Astrocyte of the spinal cord (primary cell): ENCODE measurements at places on chromosomes 13 and 19.

- no peak for DNase-seq
Measured at GRCh38 chr19:32471095-32471494, 65.5 kb downstream of the DPY19L3 start.

DNA sequence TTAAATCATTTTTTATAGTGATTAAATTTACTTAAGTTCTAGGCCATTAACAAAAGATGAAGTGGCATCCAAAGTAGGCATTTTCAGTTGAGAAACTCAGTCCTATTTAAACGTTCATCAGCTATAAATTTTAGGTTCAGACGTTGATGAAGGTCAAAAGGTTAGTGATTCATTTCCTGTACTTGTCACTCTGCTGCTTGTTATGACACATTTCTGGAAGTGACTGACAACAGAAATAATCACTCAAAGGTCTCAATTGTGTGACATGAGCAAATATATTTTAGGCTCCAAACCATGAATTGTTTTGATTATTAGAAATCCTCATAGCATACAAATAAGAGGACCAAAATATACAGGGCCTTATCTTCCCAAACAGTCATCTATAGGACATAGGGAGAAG lies 10.3 kb upstream of the EDNRB start:
- no peak for DNase-seq

- no peak for DNase-seq
Measured at GRCh38 chr13:59885076-59885475, 278.7 kb downstream of the DIAPH3 start.

- peak; percentile 52 for DNase-seq
Measured at GRCh38 chr13:81184556-81185265, 843.8 kb upstream of the SPRY2 start.

- DNase-seq = no peak
Measured at GRCh38 chr13:32548837-32549236, 10.2 kb upstream of the N4BP2L2 start.

DNA sequence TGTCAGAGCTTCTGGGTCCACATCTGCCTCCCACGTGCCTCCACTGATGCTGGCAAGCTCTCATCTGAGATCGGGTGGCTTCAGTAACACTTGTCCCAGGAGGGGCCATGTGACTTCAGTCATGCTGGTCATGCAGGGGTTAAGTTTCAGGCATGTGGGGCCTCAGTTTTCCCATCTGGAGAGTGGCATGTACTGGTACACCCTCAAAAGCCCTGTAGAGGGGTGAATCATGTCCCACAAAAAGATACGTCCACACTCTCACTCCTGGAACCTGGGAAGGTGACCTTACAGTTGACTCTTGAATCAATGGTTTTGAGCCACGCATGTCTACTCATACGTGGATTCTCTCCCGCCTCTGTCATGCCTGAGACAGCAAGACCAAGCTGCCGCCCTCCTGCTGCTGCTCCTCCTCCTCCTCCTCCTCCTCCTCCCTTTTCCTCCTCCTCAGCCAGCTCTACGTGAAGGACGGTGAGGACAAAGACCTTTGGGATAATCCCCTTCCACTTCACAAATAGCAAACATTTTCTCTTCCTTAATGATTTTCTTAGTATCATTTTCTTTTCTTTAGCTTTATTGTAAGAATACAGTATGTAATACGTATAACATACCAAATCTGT lies 53.7 kb downstream of the COMP start:
- DNase-seq = no peak

DNA sequence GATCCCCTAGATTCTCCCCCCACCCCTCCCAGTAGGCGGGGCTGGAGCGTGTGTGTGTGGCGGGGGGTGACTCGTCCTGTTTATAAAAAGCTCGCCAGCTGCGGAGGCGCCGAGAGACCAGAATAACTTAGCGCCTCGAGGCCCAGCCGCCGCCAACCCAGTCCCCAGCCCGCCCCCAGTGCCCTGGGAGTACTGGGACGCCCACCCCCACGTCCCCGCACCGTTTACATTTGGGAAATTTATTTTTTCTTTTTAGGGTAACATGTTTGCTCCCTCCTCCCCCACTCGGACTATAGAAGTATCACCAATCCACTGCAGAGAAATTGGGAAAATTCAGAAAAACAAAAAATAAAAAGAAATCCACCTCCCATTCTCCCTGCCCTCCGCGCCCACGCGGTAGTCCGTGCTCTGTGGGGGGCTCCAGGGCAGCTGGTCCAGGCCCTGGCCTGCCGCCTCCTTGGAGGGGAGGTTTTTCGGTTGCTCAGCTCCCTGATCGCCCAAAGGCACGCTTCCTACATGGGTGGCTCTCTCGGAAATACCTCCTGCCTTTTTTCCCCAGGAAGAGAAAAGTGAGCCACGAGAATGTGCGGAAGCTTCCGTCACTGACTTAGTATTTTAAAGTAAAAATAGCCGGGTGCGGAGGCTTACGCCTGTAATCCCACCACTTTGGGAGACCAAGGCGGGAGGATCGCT lies 1.5 kb upstream of the RAB3A start:
- DNase-seq = peak; percentile 74

DNA sequence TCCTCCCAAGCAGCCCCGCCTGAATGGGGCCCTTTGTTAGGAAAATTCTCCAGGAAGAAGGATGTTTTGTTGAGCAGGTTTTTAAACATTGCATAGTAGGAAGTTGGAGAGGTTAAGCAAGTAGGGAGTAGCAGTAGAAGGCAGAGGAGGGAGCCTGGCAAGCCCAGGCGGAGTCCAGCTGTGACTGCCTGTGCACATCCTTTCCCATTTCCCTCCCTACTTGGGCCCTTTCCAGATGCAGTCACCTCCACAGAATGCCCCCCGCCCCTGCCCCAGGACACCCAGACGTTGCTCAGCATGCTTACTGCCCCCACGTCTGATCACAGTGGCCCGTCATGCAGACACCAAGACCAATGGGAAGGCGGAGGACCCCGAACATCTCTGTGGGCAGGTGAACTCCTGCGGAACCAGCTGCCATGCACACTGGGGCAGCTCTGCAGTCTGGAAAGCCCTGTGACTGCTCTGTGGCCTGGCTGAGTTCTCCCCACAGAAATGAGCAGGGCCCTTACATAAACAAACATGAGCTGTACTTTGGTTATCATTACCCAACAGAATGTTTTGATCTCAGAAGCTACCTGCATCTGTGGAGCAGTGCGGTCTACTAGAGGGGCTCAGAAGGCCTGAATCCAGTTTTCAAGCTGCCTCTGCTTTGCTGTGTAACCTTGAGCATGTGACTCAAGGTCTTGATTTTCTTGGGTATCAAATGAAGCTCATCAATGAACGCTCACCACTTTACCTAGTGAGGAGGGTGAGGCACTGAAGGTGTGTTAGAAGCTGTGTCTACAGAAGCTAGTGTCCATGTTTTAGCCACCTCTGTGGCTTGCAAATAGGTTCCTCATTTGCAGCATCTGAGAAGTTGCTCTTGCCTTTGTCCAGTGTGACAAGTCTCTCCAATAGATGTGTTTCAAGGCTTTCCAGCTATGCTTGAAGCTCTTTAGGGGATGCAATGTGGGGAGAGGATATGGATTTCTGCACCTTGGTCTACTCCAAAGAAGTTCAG lies 84.2 kb downstream of the TNFRSF19 start:
- DNase-seq = peak; percentile 69

GRCh38 chr19:34639491-34640085 lies 37.4 kb downstream of the SCGB2B2 start:
- DNase-seq = peak; percentile 32

DNA sequence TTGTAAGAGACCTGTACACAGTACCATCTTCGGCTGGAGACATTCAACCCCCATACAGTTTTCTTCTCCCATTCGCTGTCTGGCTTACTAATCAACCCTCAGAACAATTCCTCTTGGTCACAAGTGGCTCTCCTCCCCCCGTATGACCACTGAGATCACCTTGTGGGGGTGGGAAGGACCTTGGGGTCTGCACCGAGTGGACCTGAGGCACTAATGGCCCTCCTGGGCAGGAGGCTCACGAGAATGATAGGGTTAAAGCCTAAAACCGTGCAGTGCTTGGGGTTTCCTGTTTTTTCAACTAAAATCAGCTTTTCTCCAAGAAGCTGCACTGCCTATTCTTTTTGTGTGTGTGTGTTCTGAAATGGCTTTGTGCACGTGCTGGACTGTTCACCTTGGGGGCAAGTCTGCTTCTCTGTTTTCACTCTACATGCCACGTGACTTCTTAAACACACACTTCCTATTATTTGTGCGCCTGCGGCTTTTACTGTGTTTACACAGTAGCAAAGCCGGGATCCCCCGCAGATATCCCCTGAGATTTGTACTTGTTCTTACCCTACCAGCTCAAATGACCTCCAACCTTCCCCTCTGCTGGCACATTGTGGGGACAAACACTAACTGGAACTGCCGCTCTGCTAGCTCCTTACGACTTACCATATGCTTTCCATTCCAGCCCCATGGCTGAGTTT lies 12.3 kb downstream of the RBM26 start:
- DNase-seq = no peak

DNA sequence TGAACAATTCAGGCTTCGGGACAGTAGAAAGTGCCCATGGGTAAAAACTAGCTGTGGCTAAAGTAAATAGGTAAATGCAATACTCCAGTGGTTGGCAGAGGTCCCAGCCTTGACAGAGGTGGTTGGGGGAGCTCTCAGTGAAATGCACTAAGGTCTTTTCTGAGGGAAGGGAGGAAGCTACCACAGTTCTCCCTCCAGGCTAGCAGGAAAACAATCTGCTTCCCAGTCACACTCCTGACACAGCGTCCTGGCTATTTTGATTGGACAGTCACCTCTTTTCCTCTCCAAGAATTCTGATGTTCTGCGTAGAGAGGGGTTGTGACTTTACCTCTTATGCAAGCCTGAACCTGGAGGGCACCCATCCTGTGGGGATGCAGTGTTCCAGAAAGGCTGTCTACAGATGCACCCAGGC lies 128.7 kb downstream of the CYSLTR2 start:
- no peak for DNase-seq

GRCh38 chr19:39873385-39873784 lies 27.2 kb upstream of the FBL start:
- no peak for DNase-seq

- no peak for DNase-seq
Measured at GRCh38 chr19:45598267-45599001, 3.6 kb downstream of the GPR4 start.

- DNase-seq = no peak
Measured at GRCh38 chr19:47113850-47114651, 475 bp upstream of the ZC3H4 start.

DNA sequence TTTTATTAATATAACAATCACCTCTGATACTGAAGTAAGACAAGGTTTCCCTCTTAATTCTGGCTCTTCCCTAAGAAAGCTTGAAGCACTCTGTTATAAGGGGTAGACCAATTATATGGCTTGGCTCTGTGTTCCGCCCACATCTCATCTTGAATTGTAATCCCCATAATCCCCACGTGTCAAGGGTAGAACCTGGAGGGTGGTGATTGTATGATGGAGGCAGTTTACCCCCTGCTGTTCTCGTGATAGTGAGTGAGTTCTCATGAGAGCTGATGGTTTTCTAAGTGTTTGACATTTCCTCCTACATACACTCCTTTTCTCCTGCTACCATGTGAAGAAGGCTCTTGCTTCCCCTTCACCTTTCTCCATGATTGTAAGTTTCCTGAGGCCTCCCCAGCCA lies 363.8 kb upstream of the PCDH20 start:
- no peak for DNase-seq

DNA sequence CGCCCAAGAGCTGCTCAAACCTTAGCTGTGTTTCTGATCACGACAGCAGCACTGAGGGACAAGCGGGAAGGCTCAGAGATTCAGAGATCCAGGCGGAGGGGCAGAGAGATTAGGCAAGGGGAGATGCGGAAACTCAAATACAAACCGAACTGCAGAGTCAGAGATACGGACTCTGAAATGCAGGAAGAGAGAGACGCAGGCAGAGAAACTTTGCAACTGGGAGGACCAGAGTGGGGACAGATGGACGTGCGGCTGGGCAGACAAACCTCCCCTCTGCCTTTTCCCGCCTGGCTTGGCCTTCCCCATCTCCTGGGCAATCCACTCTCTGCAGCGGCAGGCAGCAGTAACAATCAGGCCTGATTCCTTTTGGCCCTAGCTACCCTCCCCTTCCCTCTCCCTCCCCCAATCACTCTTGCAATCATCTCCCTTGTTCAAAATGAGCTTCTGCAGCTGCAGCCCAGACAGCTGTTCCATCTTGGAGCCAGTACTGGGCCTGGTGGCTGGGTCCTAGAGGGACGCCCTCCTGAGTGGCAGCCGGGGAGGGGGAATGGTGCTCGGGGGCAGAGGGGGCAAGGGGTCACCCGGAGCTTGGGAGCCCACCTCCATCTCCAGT lies 29.7 kb downstream of the OLFM2 start:
- DNase-seq = no peak

DNA sequence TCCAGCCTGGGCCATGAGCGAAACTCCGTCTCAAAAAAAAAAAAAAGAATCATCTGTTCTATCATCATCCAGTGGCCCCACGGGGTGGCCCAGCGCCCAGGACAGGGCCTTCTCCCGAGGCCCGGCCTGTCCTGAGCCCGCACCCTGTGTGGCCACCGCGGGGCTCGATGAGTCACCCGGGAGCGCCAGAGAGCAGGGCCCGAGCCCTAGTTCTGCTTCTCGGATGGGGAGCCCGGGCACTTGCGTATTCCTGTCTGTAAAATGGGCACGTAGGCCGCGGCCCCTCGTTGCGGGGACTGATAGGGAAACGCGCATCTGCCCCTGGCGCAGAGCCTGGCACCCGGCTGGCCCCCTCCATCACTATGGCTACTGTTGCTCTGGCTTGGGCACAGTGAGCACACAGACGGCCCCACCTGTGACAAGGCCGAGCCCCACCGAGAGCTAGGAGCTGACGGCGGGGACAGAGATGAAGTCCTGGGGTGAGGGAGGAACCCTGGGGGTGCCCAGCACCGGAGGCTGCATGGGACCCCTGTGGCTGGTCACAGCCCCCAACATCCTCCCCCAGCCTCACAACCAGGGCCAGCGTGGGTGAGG lies 21.3 kb upstream of the UQCR11 start:
- peak; percentile 8 for DNase-seq

GRCh38 chr19:56120371-56121179 lies 520 bp downstream of the ZNF787 start:
- DNase-seq = peak; percentile 68

- DNase-seq = no peak
Measured at GRCh38 chr19:6572217-6572616, 18.7 kb downstream of the CD70 start.

GRCh38 chr13:49026851-49027250 lies 51.1 kb downstream of the FNDC3A start:
- no peak for DNase-seq

GRCh38 chr13:99861771-99862170 lies 109.8 kb downstream of the ZIC5 start:
- no peak for DNase-seq

DNA sequence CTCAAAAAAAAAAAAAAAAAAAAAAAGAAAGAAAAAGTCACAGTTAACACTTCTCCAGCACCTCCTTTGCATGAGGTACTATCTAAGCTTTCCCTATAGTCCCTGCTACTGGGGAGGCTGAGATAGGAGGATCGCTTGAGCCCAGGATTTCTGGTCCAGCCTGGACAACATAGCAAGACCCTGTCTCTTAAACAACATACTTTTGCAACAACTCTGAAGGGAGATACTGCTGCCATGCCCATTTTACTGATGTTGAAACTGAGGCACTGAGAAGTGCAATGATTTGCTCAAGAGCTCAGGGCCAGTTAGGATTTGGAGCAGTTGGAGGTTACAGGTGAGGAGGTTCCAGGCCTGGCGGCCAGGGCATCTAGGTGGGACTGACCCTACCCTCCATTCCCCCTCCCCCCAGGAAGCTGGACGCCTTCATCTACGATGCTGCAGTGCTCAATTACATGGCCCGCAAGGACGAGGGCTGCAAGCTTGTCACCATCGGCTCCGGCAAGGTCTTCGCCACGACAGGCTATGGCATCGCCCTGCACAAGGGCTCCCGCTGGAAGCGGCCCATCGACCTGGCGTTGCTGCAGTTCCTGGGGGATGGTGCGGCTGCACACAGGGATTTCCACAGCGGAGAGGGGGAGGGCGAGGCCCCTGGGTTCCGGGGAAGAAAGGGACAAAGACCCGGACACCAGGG lies 4.3 kb upstream of the GRWD1 start:
- DNase-seq = no peak
